ENCODE measurements at places on chromosomes 2 and 18. TPM values are rescaled to one million over a fixed set of nuclear protein-coding genes. Genes with fewer than 3 reads are reported as not detected.

The UGT1A4 gene
- total RNA-seq, result not detected

The AKAIN1 gene
- total RNA-seq, result not detected

The EN1 gene
- not detected for total RNA-seq

The SULT1C4 gene
- total RNA-seq, result 76.7 TPM

Measured in dermis blood vessel endothelial cell (primary cell).